ENCODE measurements at places on chromosomes 3 and 15. TPM values are rescaled to one million over a fixed set of nuclear protein-coding genes. Genes with fewer than 3 reads are reported as not detected.

GRCh38 chr3:14533457-14533958, 6.6 kb downstream of the GRIP2 start:
- no peak overlapping the region for H3K27ac ChIP-seq
- H3K27me3 ChIP-seq: peaks cover 5% of the 10 kb centered on the region
- no peaks in the 10 kb centered on the region for H3K36me3 ChIP-seq
- H3K4me3 ChIP-seq: no peak overlapping the region

DNA sequence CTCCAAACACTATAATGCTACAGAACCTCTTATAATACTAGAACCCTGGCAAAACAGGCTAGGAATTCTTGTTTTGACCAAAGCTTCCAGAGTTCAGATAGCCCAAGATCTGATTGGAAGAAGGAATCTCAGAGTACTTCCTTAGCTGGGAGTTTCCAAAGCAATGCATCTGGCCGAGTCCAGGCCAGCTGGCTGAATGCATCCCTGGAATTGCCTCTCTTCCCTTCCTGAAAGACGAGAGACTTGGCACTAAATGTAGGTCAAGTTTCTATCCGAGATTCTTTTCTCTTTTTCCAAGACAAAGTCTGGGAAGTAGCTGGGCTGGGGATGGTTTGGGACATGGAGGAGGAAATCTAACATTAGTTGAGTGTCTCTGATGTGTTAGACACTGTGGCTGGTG, 68.7 kb upstream of the ADPGK start:
- H3K4me3 ChIP-seq: no peak overlapping the region
- no peak overlapping the region for H3K27ac ChIP-seq
- no peaks in the 10 kb centered on the region for H3K36me3 ChIP-seq
- no peaks in the 10 kb centered on the region for H3K4me1 ChIP-seq

DNA sequence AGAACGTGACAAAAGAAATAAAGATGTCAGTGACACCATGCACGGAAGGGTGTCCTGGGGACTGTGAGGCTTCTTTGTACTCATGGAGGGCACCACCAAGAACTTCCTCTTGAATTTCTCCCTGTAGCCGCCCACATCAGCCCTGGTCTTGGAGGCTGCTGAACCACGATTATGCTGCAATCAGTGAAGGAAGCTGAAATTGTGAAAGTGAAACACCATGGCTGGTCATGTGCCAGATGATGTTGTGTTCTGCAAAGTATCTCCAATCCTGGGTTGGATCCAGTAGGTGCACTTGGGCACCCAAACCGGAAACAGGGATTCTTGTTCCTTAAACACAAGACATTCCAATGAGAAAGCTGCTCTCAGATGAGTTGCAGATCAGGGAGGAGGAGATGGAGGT, 104.4 kb upstream of the GOLGA6L6 start:
- H3K4me1 ChIP-seq: no peaks in the 10 kb centered on the region
- no peaks in the 10 kb centered on the region for H3K36me3 ChIP-seq
- no peak for DNase-seq
- no peak overlapping the region for H3K4me3 ChIP-seq

DNA sequence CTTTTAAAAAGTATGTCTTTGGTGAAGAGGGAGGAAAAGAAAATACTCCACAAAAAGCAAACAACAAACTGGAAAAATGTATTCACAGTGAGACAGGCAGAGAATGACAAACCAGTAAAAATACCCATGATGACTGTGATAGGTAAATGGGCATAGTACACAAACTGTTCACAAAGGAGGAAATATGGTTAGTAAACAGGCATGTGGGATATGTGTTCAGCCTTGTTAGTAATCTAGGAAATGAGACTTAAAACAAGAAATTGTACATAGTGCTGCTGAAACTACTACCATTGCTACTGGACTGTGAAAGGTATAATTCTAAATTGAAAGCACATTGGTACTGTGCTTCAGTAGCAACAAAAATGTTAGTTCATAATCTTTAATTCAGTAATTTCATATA, 50.1 kb downstream of the UBE2E2 start:
- H3K36me3 ChIP-seq: no peaks in the 10 kb centered on the region
- H3K27ac ChIP-seq: no peak overlapping the region
- no peaks in the 10 kb centered on the region for H3K27me3 ChIP-seq

DNA sequence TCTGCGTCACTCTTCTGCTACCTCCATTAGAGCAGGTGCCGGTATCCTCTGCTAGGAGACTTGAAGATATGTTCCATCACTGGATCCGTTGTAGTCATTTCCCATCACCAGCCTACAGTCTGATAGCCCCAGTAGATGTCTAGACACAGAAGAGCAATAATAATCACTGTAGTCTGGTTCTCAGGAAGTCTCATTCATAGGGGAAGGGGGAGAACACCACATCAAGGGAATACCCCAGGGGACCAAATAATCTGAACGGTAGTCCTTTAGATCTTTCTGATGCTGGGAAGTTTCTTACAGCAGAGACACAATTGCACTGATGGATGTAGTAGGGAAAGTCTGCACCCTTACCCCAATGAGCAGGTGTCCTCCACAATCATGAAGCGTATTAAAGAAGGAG, 595.0 kb downstream of the EPHA3 start:
- H3K4me3 ChIP-seq: no peak overlapping the region
- H3K36me3 ChIP-seq: no peaks in the 10 kb centered on the region
- DNase-seq: no peak
- no peaks in the 10 kb centered on the region for H3K27me3 ChIP-seq
- no peak overlapping the region for H3K27ac ChIP-seq
- H3K4me1 ChIP-seq: no peaks in the 10 kb centered on the region

DNA sequence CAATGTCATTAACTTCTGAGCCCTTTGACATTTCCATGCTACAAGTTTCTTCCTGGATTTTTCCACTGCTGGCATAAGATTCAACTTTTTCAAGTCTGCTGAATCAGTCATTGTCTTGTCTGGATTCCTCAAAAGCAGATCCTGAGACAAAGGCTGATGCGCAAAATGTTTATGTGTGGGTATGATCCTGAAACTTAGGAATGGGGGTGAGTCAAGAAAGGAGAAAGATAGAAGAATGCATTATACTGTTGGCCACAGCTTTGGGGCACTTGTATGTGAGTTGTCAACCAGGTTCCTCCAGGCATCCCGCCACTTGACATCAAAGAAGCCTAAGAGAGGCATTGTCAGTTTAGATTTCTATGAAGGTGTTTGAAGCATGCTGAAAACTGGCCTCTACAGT, 50.4 kb downstream of the FOXB1 start:
- H3K27ac ChIP-seq: no peak overlapping the region
- no peaks in the 10 kb centered on the region for H3K27me3 ChIP-seq
- no peak overlapping the region for H3K4me3 ChIP-seq
- no peak for DNase-seq
- H3K4me1 ChIP-seq: no peaks in the 10 kb centered on the region
- H3K36me3 ChIP-seq: no peaks in the 10 kb centered on the region

GRCh38 chr3:118618247-118619040, 416.2 kb downstream of the IGSF11 start:
- H3K4me3 ChIP-seq: no peak overlapping the region
- no peaks in the 10 kb centered on the region for H3K27me3 ChIP-seq
- H3K27ac ChIP-seq: no peak overlapping the region
- H3K4me1 ChIP-seq: no peaks in the 10 kb centered on the region
- no peak for DNase-seq

GRCh38 chr3:43759938-43760337, 69.2 kb downstream of the ABHD5 start:
- H3K27ac ChIP-seq: no peak overlapping the region
- H3K4me1 ChIP-seq: peaks cover 3% of the 10 kb centered on the region
- H3K4me3 ChIP-seq: no peak overlapping the region
- DNase-seq: no peak
- H3K27me3 ChIP-seq: no peaks in the 10 kb centered on the region
- no peaks in the 10 kb centered on the region for H3K36me3 ChIP-seq

- H3K4me1 ChIP-seq: peaks cover 49% of the 10 kb centered on the region
- H3K27ac ChIP-seq: no peak overlapping the region
Measured at GRCh38 chr3:66492672-66493071, 8.2 kb downstream of the LRIG1 start.

DNA sequence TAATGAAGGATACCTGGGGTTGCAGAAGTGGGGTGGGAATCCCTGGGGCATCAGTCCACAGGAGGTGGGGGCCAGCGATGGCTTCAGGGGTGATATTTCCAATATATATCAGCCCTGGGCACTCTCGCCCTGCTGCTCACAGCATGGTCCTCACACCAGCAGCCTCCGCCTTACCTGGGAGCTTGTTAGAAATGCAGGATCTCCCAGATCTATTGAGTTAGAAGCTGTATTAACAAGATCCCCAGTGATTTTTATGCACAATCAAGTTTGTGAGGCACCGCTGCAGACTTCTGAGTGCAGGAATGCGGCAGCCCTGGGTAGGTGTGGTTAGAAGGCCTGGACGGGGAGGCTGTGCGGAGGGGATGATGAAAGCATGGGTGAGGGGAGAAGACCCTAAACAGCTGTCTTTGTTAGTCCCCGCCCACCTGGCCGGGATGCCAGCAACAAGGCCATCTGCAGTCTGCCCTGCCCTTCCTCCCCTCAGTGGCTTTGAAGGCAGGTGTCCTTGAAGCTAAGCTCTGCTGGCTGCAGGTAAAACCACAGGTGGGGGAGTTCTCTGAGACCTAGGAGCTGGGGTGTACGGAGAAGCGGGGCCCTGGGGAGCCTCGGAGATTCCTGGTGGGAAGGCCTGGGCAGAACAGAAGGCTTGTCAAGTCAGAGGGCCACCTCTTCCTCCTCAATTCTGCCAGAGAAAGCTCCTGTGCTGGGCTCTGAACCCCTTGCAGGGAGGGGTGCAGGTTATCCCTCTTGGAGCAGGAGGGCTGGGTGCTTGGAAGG, 11.4 kb downstream of the FAM107A start:
- no peaks in the 10 kb centered on the region for H3K36me3 ChIP-seq
- H3K27me3 ChIP-seq: no peaks in the 10 kb centered on the region
- H3K4me3 ChIP-seq: no peak overlapping the region
- H3K4me1 ChIP-seq: peaks cover 6% of the 10 kb centered on the region
- H3K27ac ChIP-seq: no peak overlapping the region

- peaks cover 2% of the 10 kb centered on the region for H3K4me1 ChIP-seq
- no peaks in the 10 kb centered on the region for H3K27me3 ChIP-seq
- H3K4me3 ChIP-seq: no peak overlapping the region
- H3K36me3 ChIP-seq: no peaks in the 10 kb centered on the region
- no peak overlapping the region for H3K27ac ChIP-seq
Measured at GRCh38 chr15:67927501-67928168, 87.8 kb upstream of the RNU6-1 start.

DNA sequence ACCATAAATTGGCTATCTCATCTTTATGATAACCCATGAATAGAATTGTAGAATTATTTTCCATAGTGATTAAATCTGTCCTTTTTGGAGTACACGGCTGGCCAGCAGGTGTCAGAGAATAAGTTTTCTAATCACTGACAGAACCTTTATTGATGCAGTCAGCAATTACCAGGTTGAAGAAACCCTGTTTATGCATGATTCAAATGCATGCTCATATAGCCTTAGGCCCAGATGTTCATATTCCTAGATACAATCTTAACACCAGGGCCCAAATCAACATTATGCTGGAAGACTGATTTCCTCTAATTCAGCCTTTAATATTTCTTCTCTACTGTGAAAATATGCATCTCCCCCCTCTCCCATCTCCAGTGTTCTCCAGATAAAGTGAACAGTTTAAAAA, 243.5 kb upstream of the DCBLD2 start:
- no peaks in the 10 kb centered on the region for H3K4me1 ChIP-seq
- no peak overlapping the region for H3K4me3 ChIP-seq
- no peaks in the 10 kb centered on the region for H3K36me3 ChIP-seq
- H3K27ac ChIP-seq: no peak overlapping the region
- H3K27me3 ChIP-seq: no peaks in the 10 kb centered on the region

- H3K4me3 ChIP-seq: no peak overlapping the region
- no peaks in the 10 kb centered on the region for H3K36me3 ChIP-seq
- no peaks in the 10 kb centered on the region for H3K27me3 ChIP-seq
- no peaks in the 10 kb centered on the region for H3K4me1 ChIP-seq
- H3K27ac ChIP-seq: no peak overlapping the region
- DNase-seq: no peak
Measured at GRCh38 chr3:25281041-25281731, 146.9 kb upstream of the RARB start.

AVEN gene
- total RNA-seq: 12.4 TPM

SLC2A2 gene
- 434 TPM for total RNA-seq

LOXL1 gene
- total RNA-seq: 1.4 TPM

TGM5 gene
- total RNA-seq: not detected

All from liver (tissue), 10 donors.